ENCODE measurements at places on chromosomes 1 and 21.

- no peak for DNase-seq
Measured at GRCh38 chr1:2195785-2196184, 1.2 kb upstream of the FAAP20 start.

DNA sequence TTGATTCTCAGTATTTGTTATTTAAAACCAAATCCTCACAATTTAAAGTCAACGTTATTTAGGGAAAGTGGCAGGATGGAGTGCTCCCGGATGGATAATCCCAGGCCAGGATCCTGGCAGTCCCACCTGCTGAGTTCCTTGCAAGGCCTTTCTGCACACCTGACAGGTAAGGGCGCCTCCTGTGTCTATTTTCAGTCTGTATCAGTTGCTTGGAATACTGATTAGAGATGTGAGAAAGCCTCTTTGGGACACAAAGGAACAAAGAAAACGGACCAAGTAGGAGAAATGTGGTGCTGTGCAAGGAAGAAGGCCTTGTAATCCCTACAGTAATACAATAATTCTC lies 12.2 kb downstream of the STYXL2 start:
- DNase-seq = no peak

DNA sequence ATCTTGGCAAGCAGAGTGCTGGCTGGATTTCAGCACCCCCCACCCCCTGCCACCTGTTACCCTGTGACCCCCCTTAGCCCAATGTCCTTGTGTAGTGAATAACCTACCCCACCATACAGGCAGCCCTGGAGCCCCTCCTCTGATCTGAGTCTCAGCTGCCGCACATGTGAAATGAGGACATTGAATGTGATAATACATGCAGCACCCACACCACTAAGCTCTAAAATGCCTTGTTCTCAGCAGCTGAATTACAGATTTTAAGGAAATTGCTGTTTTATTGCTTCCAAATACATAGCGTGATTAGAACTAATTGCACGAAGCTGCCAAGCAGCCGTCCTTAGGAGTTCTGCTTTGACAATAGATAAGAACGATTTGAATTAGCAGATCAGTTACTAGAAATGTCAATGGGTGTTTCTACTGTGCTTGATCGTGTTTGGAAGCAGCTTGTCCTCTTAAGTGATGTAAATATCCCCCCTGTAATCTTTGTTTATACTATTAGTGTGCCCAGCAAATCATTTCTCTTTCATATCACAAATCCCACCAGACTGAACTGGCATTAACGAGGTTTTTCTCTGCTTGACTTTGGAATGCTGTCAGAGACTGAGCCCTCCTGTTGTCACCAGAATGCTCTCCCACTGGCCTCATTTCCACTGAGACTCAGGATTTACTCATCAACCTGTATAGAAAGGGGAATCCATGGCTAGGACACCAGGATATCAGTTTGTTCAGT lies 4.9 kb downstream of the SLAMF8 start:
- DNase-seq = no peak

- no peak for DNase-seq
Measured at GRCh38 chr21:42476388-42477331, 19.4 kb downstream of the RSPH1 start.

- DNase-seq = no peak
Measured at GRCh38 chr21:36205962-36206361, 49.3 kb downstream of the DOP1B start.

DNA sequence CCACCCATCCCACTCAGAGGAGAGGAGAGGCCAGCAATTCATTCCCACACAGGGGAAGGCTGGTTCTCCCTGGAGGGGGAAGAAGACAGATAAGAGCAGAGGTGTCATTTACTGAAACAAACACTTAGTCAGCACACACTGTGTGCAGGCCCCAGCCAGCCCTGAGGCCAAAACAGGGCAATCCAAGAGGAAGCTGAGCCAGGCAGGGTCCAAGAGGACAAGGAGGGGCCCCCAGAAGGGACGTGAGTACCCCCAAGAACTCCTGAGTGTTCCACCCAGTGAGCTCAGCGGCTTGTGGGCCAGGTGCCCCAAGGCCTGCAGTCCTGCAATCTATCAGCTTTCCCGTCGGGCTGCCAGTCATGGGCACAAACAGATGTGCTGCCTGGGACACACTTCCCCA lies 15.8 kb downstream of the ADGRB2 start:
- DNase-seq = no peak

Measured in esophagus muscularis mucosa (tissue), 4 donors.